NCI-H1417 treated with DMSO at 0.1 percent for 48 hours (cell line): ENCODE measurements at places on chromosomes 4 and X.

DNA sequence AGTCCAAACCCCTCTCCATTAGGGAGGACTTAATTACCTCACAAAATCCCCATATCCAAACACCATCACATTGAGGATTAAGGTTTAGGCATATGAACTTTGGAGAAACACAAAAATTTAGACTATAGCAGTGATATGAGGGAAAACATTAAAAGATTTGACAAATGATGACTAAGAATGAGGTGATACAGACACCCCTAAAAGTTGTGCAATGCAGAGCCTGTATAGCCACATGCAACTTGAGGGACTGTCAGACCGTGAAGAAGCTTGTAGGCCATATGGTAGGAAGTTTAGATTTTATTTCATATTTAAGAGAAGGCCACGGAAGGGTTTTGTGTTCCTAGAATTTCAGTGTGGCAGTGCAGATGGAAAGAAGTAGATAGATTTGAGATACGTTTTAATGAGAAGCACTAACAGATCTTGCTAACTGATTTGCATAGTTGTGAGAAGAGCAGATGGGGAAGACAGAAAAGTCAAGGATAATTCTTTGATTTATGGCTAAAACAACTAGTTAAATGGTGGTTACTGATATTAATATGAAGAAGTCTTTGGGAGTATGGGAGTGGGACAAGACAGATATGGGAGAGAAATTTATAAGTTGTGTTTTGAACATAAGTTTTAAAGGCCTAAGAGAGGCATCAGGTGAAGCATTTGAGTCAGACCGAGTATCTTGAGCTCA is 5.5 kb upstream of the FIP1L1 start:
- DNase-seq, result no peak

DNA sequence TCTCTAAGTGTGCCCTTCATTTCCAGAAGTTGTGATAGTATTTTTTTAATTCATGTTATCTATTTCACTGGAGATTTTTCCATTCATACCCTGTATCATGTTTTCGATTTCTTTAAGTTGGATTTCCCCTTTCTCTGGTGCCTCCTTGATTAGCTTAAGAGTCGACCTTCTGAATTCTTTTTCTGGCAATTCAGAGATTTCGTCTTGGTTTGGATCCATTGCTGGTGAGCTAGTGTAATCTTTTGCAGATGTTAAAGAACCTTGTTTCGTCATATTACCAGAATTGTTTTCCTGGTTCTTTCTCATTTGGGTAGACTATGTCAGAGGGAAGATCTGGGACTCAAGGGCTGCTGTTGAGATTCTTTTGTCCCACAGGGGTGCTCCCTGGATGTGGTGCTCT is 9.1 kb upstream of the SH3BP2 start:
- no peak for DNase-seq

DNA sequence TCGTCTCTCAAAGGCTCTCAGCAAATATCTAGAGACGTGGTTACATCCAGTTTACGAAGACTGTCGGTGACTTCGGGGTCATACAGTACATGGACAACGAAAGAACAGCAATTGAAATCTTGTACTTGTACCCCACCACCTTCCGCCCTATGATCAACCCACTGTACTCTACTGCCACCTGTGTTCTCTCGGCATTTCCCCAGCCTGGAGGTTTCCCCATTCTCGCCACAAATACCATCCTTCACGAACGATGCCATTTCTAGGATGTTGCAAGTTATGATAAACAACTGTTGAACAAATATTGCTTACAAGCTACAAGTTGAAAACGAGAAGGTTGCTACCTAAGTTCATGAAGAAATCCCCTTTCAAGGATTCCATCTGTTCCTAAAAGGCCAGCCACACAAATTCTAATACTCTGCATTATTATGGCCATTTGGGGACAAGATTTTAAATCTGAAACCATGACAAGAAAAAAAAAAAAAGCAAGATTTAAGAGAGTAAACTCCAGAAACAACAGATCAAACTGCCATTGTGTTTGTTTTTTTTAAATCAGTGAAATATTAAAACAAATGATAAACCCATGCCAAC is 1.6 kb downstream of the APBB2 start:
- DNase-seq, result peak; percentile 37

DNA sequence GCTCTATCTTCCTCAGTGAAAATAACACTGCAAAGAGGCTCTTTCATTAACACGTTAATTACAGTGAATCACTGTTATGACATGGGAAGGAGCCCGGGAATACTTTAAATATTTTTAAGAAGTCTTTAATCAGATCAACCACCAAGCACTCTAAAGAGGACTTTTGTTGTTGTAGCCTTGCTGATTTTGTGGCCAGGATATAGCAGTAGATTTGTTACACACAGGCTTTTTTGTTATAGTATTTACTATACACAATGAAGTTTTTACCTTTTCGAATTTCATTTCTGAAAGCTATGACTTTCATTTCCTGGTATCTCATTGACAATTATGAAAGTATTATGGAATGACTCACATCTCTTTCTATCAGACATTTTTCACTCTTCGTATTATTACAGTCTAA is 20.3 kb downstream of the FGF13 start:
- DNase-seq, result no peak

GRCh38 chr4:184329659-184330400 is 112.2 kb upstream of the ENPP6 start:
- DNase-seq, result no peak

GRCh38 chrX:123740006-123740405 is 7.2 kb upstream of the THOC2 start:
- DNase-seq, result no peak
